Uterus (tissue), 4 donors: ENCODE measurements at places on chromosomes 3 and 15.

- DNase-seq: no peak
Measured at GRCh38 chr15:81411051-81411450, 37.0 kb upstream of the TMC3 start.

DNA sequence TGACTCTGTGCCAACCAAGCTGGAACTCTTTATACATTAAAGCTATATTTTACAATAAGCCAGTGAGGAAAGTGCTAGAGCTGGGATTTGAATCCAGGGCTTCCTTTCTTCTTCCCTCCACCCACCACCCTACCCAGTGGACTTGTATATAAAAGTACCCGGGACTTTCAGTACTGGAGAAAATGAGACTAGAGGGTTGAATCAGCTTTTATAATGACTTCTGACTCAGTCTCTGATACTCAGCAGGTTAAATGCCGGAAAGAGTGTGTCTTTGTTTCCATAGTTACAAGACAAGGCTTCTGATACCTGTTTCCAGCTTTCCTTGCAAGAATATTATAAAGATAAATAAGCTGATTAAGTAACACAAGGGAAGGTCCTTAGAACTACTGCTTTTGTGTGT lies 80.9 kb downstream of the FRMD4B start:
- no peak for DNase-seq

- DNase-seq: no peak
Measured at GRCh38 chr15:65057549-65057940, 10.2 kb downstream of the RASL12 start.

- DNase-seq: peak; percentile 95
Measured at GRCh38 chr3:10015461-10015904, 10.8 kb upstream of the FANCD2 start.

- DNase-seq: no peak
Measured at GRCh38 chr15:92075764-92076163, 222.3 kb downstream of the SLCO3A1 start.

DNA sequence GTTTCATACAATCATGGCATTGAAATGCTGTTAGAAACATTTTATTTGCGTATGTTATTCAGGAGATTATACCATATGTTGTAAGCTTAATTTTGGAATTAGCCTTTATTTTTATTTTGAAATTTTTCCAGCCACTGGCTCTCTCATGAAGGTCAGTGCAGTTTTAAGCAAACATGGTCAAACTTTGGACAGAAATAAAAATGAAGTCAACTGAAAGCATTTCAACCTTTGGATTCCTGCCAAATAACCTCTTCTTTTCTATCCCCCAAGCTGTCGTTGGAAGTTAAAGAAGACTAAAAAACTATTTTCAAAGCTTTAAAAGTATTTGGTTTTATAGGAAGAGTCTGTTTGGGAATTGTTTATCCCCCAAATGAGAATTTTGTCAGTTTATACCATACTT lies 846.6 kb downstream of the MCTP2 start:
- DNase-seq: no peak

DNA sequence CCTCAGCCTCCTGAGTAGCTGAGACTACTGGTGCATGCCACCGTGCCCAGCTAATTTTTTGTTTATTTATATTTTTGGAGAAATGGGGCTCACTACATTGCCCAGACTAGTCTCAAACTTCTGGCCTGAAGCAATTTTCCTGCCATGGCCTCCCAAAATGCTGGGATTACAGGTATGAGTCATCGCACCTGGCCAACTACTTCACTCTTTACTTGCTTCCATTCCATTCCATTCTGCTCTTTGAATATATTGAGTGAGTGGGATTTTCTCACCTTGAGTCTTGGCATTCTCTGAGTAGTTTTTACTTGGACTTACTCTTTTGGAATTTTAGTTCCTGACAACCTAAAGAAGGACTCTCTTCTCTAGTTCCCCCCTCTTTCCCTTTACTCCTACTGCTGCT lies 93.8 kb upstream of the UNC13C start:
- no peak for DNase-seq
